Urinary bladder (tissue), 4 donors: ENCODE measurements at places on chromosomes 2 and 18.

GRCh38 chr18:56238576-56238975, 399.8 kb downstream of the TXNL1 start:
- no peak for DNase-seq

DNA sequence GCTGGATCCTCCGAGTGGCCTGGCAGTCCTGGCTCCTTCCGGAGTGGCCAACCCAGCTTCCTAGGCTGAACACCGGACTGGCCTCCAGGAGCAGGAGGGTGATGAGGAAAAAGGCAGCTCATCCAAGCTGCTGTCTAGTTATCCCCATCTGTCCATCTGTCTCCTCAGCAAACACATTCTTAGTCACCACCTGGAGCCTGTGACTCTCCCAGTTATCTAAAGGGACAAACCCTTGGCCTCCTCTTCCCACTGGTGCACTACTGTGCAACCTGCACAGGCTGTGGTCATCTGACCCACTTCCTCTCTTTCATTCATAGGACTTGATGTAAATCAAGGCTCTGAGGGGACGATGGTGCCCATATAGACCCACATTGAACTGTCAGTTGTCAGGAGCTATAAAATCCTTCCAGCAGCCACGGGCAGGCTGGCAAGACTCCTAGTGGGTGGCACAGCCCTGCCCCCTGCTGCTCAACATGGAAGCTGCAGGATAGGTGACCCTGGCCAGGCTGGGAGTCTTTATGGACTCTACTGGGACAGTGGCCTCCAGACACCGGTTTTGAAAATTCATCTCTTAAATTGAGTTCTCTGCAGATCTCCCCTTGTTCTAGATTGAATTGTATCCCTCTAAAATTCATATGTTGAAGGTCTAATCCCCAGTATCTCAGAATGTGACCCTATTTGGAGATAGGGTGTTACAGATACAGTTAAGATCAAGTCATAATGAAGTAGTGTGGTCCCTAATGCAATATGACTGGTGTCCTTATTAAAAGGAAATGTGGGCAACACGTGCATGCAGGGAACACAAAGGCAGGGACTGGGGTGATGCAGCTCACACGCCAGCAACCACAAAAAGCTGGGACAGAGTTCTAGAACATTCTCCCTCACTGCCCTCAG, 29.3 kb upstream of the DUSP2 start:
- DNase-seq: peak; percentile 32

DNA sequence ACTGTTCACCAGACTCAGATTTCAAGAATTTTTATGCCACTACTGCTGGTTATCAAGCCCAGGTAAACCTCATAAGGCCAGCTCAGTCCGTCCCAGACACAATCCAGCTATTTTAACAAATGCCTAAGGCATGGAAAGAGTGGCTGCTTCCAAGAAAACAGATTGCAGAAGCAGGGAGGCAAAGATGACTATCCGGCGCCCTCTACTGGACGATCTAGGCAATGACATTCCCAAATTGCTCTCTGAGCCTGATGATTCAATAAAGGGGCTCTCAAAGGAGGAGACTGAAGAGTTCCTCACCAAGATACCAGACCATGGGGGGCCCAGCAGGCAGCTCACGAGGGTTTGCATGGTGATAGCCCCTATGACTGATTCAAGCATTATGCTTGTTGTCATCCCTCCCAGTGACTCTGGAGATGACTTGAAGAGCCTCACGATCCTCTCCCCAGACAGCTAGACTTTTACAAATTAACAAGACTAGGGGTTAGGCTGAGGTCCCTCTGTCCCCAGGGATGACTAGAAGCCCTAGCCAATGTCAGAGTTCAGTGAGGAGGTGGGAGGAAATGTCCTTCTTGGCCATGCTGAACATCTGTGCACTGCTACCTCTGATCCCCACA, 25.0 kb downstream of the SERPINB8 start:
- DNase-seq: no peak

GRCh38 chr2:26380281-26380680, 21.4 kb upstream of the DRC1 start:
- no peak for DNase-seq

GRCh38 chr2:231196592-231196991, 1.8 kb upstream of the ARMC9 start:
- DNase-seq: no peak

- DNase-seq: no peak
These were observed 582.8 kb downstream of the ZEB2 start for GRCh38 chr2:143936848-143937722.

GRCh38 chr2:64655873-64656272, 2.2 kb upstream of the SERTAD2 start:
- DNase-seq: no peak

DNA sequence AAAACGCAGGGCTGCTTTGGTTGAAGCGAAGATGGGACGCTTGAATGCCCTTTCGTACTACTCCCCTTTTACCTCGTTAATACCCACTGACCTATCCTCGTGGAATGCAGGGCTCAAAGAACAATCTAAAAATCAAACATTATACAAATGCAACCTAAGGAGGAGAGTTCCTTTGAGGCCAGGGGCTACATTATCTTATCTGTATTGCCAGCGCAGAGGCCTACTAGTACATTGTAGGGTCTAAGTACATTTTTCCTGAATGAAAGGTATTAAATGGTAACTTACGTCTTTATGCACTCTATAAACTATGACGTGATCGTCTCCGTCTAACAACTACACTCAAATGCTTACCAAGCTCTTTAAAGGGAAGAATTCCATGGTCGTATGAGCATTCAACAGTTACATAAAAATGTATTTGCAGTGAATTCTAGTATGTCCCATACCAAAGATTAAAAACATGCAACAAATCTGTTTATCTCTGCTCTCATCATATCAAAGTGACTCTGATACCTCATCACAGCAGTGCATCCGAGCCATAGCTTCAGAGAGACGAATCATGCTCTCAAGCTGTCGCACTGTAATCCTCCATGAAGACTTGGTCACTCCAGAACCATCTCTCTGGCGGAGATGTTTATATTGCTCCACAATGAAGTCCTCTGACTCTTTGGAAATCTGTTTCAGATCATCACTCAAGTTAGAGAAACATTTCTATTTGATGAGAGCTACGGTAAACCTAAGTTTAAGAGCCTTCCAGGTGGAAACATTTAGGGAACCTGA, 14.1 kb upstream of the LCT start:
- no peak for DNase-seq

- DNase-seq: no peak
These were observed 104.0 kb downstream of the ITGB1BP1 start for GRCh38 chr2:9319338-9319715.

- DNase-seq: no peak
These were observed 79.1 kb downstream of the PLCL1 start for GRCh38 chr2:197883354-197884032.

- no peak for DNase-seq
These were observed 103.4 kb downstream of the MEIS1 start for GRCh38 chr2:66538291-66538690.

DNA sequence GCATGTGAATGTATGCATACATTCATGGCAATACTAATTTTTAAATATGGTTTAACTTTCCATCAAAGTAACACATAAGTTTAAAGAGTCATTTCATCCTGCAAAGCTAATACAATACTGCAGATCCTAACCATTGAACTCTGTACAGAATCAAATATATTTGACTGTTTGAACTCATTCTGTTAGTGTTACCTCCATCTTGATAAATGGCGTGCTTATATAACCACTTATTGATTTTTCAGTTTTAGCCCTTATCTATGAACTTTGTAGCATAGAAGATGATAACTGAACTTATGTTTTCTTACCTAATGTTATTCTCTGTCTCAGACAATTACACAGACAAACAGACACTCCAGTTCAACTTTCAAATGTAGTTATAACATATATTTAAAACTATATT, 731.0 kb upstream of the LRATD1 start:
- no peak for DNase-seq

DNA sequence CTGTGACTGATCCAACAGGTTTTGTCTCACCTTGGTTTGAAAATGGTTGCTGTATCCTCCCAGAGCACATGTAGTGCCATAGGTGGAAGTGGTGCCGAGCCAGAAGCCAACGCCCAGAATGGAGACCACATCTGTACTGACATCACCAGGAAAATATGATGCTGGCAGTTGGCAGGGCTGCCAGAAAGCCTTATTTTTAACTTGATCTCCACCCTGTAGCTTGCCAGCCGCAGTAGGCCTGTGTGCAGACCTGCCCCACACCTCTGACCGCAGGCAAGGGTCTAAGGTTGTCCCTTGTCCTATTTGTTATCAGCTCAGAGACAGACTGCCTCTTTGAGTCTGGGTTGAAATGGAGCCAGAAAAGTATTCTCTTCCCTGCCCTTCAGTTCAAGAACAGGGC, 123.5 kb upstream of the EML6 start:
- DNase-seq: no peak

DNA sequence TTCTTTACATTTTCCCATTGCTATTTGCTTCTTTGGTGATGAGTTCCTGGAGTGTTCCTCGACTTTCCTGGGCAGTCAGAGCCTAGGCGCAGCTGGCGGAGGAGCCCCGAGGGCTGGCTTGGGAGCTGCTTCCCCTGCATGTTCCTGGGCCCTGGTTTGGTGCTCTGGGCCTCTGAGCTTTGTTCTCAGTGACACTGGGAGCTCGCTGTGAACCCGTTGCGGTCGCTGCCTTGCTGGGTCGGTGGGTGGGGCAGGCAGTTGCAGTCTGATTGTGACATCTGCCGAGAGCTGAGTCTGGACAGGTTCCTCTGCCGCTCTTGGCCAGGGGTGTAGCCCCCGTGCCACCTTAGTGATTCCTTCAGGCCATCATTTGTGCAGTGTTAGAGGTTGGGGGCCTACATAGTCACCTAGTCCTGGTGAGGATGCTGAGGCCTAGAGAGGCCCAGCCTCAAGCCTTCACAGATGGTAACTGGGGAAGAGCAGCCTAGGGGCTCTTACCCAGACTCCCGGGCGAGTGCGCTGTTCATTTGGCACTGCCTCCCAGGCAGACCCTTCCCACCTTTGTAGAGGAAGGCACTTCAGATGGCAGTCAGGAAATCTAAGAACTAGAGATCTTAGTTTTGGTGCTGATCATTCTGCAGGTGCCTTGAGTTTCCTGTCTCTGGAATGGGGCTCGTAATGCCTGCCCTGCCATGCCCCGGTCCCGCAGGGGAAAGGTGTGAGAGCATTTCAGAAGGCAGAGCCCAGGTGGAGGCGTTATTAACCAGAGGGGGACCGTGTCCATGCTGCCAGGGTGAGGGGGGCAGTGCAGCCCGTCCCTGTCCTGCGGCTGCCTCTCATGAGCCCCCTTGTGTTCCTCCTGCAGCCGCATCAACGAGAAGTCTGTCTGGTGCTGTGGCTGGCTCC, 8.4 kb downstream of the ASB1 start:
- DNase-seq: no peak

- no peak for DNase-seq
These were observed 49.8 kb downstream of the PLEK start for GRCh38 chr2:68414876-68415275.

- no peak for DNase-seq
These were observed 65.2 kb downstream of the ZEB2 start for GRCh38 chr2:144454466-144455287.

- no peak for DNase-seq
These were observed 71.0 kb downstream of the PDE1A start for GRCh38 chr2:182355815-182356214.

DNA sequence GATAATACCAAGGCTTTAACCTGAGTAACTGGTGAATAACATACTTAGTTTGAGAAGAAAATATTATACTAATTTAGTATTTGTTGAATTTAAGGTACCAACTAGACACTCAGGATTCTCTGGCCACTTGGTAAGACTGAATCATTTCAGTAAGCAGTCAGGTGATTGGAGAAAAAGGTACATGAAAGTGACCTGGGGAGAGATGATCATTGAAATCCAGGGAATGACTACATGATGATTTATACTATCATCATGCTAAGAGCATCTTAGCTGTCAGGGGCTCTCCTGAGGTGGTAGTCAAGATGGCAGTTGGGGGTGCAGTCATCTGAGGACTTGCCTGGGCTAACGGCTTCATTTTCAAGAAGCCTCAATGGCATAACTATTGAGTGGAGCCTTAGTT, 571.2 kb upstream of the ACVR2A start:
- DNase-seq: no peak

- DNase-seq: no peak
These were observed 26.6 kb downstream of the PLB1 start for GRCh38 chr2:28522481-28522880.

- DNase-seq: no peak
These were observed 64.1 kb upstream of the MEIS1 start for GRCh38 chr2:66370824-66371223.

DNA sequence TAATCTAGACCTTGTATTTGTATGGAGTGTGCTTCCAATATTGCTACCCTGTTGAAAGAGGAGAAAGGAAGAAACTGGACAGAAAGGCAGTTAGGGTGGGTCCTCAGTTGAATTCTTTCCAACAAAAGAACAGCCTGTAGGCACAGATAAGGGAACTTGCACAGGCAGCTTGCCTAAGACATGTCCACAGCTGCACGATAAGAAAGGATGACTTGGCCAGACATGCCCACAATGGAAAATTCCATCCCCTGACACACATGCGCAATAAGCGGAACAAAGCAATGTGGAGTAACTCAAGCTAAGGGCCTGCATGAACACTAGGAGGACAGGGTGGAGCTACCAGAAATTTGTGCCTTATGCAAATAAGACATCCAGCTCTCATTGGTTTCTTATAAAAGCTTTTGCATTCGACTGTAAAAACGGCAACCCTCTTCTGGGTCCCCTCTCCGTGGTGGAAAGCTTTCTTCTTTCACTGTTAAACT, 1084.7 kb upstream of the NXPH2 start:
- no peak for DNase-seq

GRCh38 chr2:240390091-240391073, 45.1 kb upstream of the GPC1 start:
- no peak for DNase-seq

DNA sequence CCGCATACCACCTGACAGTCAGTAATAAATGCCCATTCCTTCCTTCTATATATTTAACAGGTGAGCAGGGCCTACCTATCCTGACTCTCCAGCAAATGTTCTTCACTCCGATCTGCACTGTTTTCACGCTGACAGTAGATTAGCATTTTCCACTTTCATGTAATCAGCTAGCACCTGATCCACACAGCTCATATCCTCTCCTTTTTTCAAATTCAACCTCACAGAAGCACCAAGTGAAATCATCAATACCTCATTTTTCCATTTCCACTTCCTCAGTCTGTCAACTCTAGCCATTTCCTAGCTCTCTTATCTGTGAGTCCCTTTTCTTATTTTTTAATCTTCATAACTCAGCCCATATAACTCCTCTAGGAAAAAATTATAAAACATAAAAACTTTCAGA, 402.8 kb downstream of the ZEB2 start:
- no peak for DNase-seq

DNA sequence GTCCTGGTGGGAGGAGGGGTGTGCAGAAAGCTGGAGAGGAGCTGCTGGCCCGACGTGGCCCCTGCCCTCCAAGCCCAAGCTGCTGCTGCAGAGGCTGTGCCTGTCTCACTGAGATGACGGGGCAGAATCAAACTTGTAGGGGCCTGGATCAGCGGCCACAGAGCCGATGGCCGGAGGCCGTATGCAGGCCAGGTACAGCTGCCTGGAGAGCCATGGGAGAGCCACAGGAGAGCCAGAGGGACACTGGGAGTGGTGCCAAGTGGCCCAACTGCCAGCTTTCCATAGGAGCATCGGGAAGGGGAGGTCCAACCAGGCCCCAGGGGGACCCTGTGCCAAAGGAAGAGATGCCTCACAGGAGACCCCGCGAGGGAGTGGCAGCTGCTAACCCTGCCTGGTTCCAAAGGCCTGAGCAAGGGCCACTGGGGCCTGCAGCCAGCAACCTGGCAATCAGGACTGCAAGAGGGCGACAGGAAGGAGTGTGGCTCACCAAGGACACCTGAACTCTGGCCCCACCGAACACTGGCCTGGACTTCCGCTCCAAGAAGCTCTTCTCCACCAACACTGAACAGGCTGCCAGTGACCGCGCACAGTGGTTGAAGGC, 70.7 kb downstream of the HDAC4 start:
- no peak for DNase-seq
